ENCODE measurements at places on chromosomes 3 and 15. TPM values are rescaled to one million over a fixed set of nuclear protein-coding genes. Genes with fewer than 3 reads are reported as not detected.

Gene MLF1
- 9.0 TPM for total RNA-seq

Gene RPUSD2
- 6.1 TPM for total RNA-seq

Gene SLC12A1
- not detected for total RNA-seq

Gene LDHAL6B
- not detected for total RNA-seq

Gene TRPC1
- 7.2 TPM for total RNA-seq

Gene TBL1XR1
- 121 TPM for total RNA-seq

Gene ZNF662
- total RNA-seq, result 1.4 TPM

Gene SEC62
- total RNA-seq, result 30.8 TPM

Gene NLGN1
- total RNA-seq, result 6.5 TPM

Gene SMCO1
- total RNA-seq, result not detected

Gene FAM174B
- total RNA-seq, result 0.94 TPM

Gene NT5DC2
- total RNA-seq, result 158 TPM

Gene KCNAB1
- 0.12 TPM for total RNA-seq

Gene TMEM40
- not detected for total RNA-seq

Gene PLAAT1
- total RNA-seq, result 0.23 TPM

Gene TGM4
- 0.17 TPM for total RNA-seq

Gene BMF
- total RNA-seq, result 10.6 TPM

Gene CD86
- total RNA-seq, result not detected

Gene RLBP1
- total RNA-seq, result not detected
